A549 treated with CORT108297 at 1 μM for 4 hours (cell line): ENCODE measurements at places on chromosomes 7 and 10. TPM values are rescaled to one million over a fixed set of nuclear protein-coding genes. Genes with fewer than 3 reads are reported as not detected.

The FAM25C gene
- 0.53 to 3.3 TPM (median 1.4 TPM) in 4 of 5 replicates, not detected in the other for total RNA-seq

The GPR22 gene
- not detected in 5 replicates for total RNA-seq

The SLC26A5 gene
- total RNA-seq, result not detected in 5 replicates

The ABCA13 gene
- 0.01 to 0.16 TPM (median 0.08 TPM) in 5 replicates for total RNA-seq

The CDC14C gene
- not detected in 5 replicates for total RNA-seq

The TMEM213 gene
- total RNA-seq, result not detected in 5 replicates

The PPP1R3A gene
- not detected in 5 replicates for total RNA-seq

The ANXA8 gene
- total RNA-seq, result 28.8 to 40.9 TPM (median 33.6 TPM) in 5 replicates

The SCIN gene
- 0.32 to 0.50 TPM (median 0.42 TPM) in 5 replicates for total RNA-seq

The ANKRD30A gene
- 0.52 to 0.94 TPM (median 0.72 TPM) in 5 replicates for total RNA-seq

The ATOH7 gene
- total RNA-seq, result 0.12 to 0.34 TPM (median 0.28 TPM) in 5 replicates

The MSMB gene
- not detected in 5 replicates for total RNA-seq

The MOGAT3 gene
- not detected in 5 replicates for total RNA-seq

The FGFR2 gene
- 0.31 to 0.39 TPM (median 0.36 TPM) in 5 replicates for total RNA-seq

The TRIL gene
- total RNA-seq, result not detected in 5 replicates

The CYP2E1 gene
- 0.14 to 0.39 TPM (median 0.25 TPM) in 5 replicates for total RNA-seq

The SPDYE6 gene
- total RNA-seq, result not detected in 5 replicates

The GPR141 gene
- not detected in 5 replicates for total RNA-seq

The ASIC3 gene
- 4.3 to 12.9 TPM (median 10.4 TPM) in 5 replicates for total RNA-seq

The SHH gene
- total RNA-seq, result 0.99 to 2.1 TPM (median 1.2 TPM) in 5 replicates

The VENTX gene
- not detected in 5 replicates for total RNA-seq

The FRMPD2 gene
- total RNA-seq, result 0.03 to 0.16 TPM (median 0.03 TPM) in 3 of 5 replicates, not detected in the others

The BICC1 gene
- total RNA-seq, result 18.0 to 27.3 TPM (median 21.2 TPM) in 5 replicates

The IL2RA gene
- total RNA-seq, result not detected in 5 replicates

The CYP3A4 gene
- total RNA-seq, result 0.05 TPM in 1 of 5 replicates, not detected in the others

The TMEM196 gene
- not detected in 5 replicates for total RNA-seq

The SLC16A12 gene
- total RNA-seq, result 0.05 to 0.16 TPM (median 0.05 TPM) in 5 replicates

The NME8 gene
- total RNA-seq, result not detected in 5 replicates

The LIPF gene
- not detected in 5 replicates for total RNA-seq

The C10orf62 gene
- 0.10 TPM in 1 of 5 replicates, not detected in the others for total RNA-seq

The TRIP6 gene
- 44.2 to 63.5 TPM (median 57.8 TPM) in 5 replicates for total RNA-seq

The CEP55 gene
- 55.6 to 80.3 TPM (median 65.6 TPM) in 5 replicates for total RNA-seq

The ARMS2 gene
- total RNA-seq, result 0.13 TPM in 1 of 5 replicates, not detected in the others

The KIF11 gene
- 30.5 to 45.5 TPM (median 34.8 TPM) in 5 replicates for total RNA-seq

The KMT2E gene
- total RNA-seq, result 13.6 to 20.6 TPM (median 18.9 TPM) in 5 replicates

The PAPOLB gene
- total RNA-seq, result not detected in 5 replicates

The HPS6 gene
- 25.6 to 39.3 TPM (median 36.0 TPM) in 5 replicates for total RNA-seq

The MNX1 gene
- 3.9 to 6.5 TPM (median 5.0 TPM) in 5 replicates for total RNA-seq

The SDK1 gene
- 0.27 to 0.53 TPM (median 0.42 TPM) in 5 replicates for total RNA-seq

The BMPER gene
- 6.0 to 10.3 TPM (median 7.0 TPM) in 5 replicates for total RNA-seq

The PRKCQ gene
- total RNA-seq, result 4.0 to 4.8 TPM (median 4.2 TPM) in 5 replicates

The OR2A5 gene
- total RNA-seq, result not detected in 5 replicates

The ANKRD22 gene
- total RNA-seq, result 0.27 to 0.54 TPM (median 0.34 TPM) in 5 replicates
